ENCODE measurements at places on chromosomes 1 and 21.

DNA sequence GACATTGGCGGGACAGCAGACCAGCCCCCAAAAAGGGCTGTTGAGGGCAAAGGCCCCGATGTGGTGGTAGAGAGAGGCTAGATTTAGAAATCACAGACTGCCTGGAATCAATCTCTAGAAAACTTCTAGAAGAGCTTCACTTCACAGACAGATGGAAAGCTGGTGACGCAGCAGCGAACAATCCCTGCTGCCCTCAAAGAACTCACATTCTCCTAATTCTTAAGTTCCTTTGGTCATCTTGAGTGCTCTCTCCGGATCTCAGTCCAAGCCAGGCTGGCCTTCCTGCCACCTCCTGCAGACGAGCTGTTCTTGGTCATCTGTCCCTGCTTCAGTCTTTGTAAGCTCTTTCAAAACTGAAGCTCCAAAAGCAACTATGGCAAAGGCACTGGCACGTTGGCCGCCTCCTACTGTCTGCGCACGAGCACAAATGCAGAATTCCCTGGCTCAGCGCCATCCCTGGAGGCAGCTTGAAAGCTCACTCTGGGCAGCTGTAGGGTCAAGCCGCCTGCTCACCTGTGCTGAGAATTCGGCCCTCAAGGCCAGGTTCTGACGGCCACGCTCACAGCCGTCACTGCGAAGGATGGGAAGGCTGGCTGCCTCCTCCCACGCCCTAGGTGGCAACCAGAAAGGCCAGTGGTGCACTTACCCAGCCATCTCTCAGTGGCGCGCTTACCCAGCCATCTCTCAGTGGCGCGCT lies 110.6 kb downstream of the NPHP4 start:
- DNase-seq = no peak

DNA sequence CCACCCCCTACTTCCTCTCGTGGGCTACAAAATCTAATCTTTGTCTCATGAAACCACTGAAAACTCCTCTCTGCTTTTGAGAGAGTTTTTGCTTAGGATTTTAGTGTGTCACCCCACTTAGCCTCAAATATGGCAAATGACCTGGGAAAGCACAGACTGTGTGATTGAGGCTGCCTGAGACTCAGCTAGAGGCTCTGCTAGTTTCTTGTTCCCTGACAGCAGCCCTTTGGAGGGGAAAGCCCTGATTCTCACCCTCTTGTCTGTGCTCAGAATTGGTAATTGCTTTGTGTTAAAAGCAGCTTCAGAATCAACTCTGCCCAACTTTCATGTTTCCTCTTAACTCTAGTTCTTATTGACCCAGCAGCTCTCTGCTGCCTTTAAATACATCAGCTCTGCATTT lies 85.6 kb upstream of the ZP4 start:
- DNase-seq = no peak

- DNase-seq = no peak
Measured at GRCh38 chr21:38492007-38492406, 6.3 kb downstream of the ERG start.

GRCh38 chr1:8962812-8963530 lies 17.3 kb downstream of the CA6 start:
- DNase-seq = peak; percentile 29

DNA sequence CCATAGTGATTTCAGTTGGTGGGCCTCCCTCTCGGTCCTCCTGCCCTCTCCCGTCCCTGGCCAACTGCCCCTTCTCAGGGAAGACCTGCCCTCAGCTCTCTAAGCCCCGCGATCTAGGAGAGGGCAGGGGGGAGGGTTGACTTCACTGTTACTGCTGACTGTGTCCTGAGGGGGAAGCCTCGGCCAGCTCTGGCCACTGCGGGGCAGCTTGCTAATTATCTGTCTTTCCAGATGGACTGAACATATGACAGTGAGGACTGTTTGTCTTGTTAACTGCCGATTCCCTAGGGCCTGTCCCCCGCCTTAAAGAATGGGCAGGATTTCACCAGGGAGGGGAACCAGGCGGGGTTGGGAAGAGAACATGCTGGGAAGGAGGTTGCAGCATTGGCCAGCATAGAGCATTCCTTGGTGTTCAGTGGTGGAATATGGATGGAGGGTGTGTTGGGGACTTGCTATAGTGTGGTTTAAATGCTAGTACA lies 22.9 kb downstream of the NIPAL3 start:
- DNase-seq = no peak

DNA sequence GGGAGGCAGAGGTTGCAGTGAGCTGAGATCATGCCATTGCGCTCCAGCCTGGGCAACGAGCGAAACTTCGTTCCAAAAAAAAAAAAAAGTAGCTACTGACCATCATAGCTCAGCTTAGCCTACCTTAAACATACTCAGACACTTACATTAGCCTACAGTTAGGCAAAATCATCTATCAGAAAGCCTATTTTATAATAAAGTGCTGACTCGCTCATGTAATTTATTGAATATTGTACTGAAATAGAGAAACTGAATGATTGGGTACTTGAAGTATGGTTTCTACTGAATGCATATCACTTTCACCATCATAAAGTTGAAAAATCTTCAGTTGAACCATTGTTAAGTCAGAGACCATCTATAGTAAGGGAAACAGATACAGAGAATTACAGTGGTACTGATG lies 93.9 kb upstream of the BMP8A start:
- DNase-seq = no peak

DNA sequence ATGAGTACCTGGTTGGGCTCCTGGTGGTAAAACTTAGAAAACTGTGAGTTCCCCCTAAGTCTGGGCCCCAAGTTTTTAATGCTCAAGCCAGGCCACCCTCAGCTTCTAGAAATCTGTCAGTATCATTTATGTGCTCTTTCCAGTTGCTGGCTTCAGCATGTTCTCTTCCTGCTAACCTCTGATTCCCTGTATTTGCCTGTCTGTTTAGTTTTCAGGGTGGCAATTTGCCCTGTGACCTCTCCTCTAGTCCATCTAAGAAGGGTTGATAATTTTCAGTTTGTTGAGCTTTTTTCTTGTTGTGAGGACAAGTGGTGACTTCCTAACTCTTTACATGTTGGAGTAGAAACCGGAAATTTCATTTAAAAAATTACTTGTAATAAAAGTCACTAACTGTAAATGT lies 16.0 kb upstream of the S100A10 start:
- no peak for DNase-seq

DNA sequence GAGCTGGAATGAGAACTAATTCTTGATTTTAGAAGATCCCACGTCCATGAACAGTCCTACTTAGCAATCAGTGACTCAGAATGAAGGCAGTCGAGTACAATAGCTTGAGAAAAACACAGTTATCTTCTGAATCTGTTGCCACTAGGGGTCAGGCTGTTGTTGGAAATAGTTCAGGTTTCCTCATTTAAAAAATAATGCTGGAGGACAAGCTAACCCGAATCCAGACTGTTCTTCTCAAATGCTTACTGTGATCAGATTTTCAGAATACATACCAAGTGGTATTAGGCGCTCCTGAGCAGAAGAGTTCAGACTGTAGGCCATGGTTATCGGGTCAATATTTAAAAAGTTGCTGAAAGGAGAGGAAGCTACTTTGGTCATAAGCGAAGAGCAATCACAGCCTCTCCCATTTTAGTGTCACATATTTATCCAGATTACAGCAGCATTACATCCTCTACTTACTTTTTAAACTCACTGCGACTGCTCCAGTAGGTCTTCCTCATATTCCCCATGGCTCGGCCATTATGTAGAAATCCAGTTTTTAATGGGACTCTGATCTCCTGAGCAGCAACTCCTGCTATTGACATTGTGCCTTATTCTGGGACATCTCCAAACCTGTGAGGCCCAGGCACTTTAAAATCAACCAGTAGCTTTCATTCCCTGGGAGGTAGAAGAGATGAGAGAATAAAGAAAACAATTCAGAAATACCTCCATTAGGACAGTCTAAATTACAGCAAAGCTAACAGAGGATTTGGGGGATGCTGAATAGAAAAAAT lies 10.9 kb downstream of the ERRFI1 start:
- DNase-seq = peak; percentile 33

DNA sequence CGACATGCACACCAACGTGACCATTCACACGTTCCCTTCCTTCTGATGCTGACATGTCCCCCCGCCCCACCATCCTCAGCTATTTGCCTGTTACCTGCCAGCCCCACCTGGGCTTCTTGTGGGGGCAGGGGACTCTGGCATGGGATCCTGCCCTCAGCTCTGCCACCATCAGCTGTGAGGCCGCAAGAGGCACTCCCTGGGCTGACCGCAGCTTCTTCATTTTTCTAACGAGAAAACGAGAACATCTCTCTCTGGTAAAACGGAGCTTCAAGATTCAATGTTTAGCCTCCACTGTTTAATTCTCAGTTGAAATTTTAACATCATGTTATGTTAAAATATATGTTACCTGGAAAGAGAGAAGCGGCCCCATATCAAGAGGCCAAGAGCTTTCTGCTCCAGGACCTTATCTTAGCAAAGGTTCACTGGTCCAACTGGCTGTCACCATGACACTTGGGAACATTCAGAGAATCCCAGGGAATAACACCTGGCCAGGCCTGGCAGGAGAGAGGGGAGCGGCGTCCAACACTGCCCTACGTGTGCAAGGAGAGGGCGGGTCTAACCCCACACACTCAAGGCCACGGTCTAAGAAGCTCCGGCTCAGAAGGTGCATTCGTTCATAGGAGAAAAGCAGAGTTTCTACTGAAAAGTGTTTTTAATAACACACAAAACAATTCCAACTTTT lies 51.3 kb downstream of the HLCS start:
- no peak for DNase-seq

GRCh38 chr1:2513939-2514652 lies 12.3 kb downstream of the PANK4 start:
- DNase-seq = no peak

GRCh38 chr1:44038876-44039657 lies 7.8 kb upstream of the SLC6A9 start:
- DNase-seq = no peak

DNA sequence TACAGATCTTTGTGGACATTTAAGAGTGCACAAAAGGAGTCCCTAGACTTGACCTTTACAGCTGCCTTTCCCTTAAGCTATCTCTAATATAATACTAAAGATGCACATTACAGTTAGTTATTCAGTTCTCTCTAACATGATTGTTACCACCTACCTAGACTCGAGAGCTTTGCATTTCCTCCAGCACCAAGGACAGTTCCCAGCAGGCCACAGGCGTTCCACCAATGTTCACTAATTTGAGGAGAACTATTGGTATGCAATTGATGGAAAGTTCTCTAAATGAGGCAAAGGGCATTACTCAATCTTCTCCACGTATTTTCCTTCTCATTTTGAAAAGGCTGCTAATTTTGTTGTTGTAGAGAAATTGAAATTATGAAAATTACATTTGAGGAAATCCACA lies 5.4 kb upstream of the NTNG1 start:
- DNase-seq = no peak

GRCh38 chr1:100387209-100387608 lies 34.9 kb downstream of the CDC14A start:
- no peak for DNase-seq

DNA sequence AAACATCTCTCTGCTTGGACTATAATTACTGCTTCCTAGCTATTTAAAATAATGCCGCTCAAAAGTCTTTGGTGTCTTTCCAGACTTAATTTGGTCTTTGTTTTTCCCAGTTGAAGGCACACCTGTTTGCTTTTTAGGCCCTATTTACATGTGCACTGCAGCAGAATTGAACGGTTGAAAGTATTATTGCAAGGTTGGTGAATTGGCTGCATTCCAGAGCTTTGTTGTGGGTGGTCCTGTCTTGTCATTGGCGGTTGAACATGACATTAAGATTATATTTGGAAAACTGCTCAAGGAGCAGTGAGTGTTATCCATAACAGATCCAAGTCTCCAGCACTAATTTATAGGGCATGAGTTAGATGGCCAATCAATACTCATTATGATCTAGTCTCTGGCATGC lies 656.3 kb downstream of the PTPRC start:
- no peak for DNase-seq

- DNase-seq = no peak
Measured at GRCh38 chr1:51612447-51612961, 4.4 kb upstream of the OSBPL9 start.

- DNase-seq = no peak
Measured at GRCh38 chr1:52059321-52059720, 3.2 kb downstream of the BTF3L4 start.

DNA sequence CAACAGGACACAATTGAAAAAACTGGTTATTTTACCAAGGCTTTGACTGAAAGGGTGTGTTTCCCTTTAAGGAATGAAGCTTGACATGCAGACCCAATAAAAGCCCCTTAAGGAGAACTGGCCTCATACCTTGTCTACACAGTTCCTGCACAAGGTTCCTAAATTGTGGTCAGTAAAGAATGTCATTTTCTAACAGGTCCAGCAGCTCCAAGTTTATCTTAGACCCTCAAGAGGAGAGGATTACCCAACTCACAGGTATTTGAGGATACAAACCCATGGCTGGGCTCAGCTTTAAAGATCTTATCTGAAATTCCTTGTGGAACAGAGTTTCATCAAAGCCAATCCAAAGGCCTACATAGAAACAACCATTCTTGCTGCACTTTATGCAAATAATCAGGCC lies 31.4 kb upstream of the CBR3 start:
- no peak for DNase-seq

- no peak for DNase-seq
Measured at GRCh38 chr1:214002060-214002459, 14.3 kb downstream of the PROX1 start.

GRCh38 chr1:179167418-179167777 lies 62.1 kb downstream of the ABL2 start:
- DNase-seq = no peak

DNA sequence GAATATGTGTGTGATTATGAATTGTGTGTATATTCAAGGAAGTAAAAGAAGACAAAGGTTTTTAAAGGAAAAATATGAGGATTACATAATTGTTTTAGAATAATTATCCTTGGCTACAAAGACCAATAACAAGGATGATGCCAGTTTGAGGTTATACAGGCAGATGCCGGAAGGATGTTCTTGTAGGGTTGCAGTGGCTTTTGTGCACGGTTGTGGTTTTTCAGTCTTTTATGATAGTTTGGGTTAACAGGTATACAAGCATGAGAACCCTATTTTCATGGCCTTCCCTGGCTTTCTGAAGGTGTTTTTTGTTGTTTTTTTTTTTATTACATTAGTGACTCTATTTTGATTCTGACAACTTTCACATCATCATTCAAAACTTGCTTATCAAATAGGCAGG lies 4.9 kb downstream of the CR2 start:
- DNase-seq = no peak

DNA sequence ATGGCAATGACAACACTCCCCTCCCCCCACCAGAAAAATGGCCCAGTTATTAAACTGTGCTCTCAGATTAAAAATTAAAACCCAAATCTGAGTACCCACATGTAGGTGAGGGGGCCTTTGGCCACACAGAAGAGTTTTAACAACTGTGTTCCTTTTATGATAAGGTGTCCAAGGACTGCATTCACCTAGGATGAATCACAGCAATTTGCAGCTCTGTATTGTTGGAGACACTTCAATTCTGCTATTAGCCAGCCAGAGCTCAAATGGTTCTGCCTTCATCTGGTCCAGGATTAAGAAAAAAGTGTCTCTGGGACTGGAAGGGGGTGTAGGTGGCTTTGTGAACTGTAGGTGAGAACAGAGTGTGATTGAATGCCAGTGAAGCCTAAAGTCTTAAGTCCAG lies 43.3 kb upstream of the DIRAS3 start:
- DNase-seq = no peak
